ENCODE measurements at places on chromosomes 16 and 17. TPM values are rescaled to one million over a fixed set of nuclear protein-coding genes. Genes with fewer than 3 reads are reported as not detected.

The HOXB5 gene
- total RNA-seq, result 0.14 TPM

The ALOX15B gene
- total RNA-seq, result 50.2 TPM

The KAT8 gene
- total RNA-seq, result 30.6 TPM

The IL34 gene
- total RNA-seq, result 0.63 TPM

The KRT33A gene
- total RNA-seq, result not detected

The NFAT5 gene
- 11.8 TPM for total RNA-seq

The MFAP4 gene
- total RNA-seq, result not detected

The FOXN1 gene
- total RNA-seq, result 2.7 TPM

The CCL17 gene
- total RNA-seq, result not detected

The SOST gene
- total RNA-seq, result not detected

The ZG16 gene
- total RNA-seq, result not detected

The CALB2 gene
- not detected for total RNA-seq

The RHBDL1 gene
- 4.2 TPM for total RNA-seq

The TNK1 gene
- 13.0 TPM for total RNA-seq

The RND2 gene
- total RNA-seq, result 0.21 TPM

The ITGAD gene
- not detected for total RNA-seq

The KLHL10 gene
- total RNA-seq, result not detected

The HID1 gene
- total RNA-seq, result 9.2 TPM

The RAMP2 gene
- 0.49 TPM for total RNA-seq

The GPR139 gene
- not detected for total RNA-seq

The ACD gene
- total RNA-seq, result 38.0 TPM

The CHST4 gene
- total RNA-seq, result not detected

The C17orf50 gene
- not detected for total RNA-seq

The UNC13D gene
- total RNA-seq, result 10.1 TPM

The EVPLL gene
- total RNA-seq, result 1.9 TPM

The MAP2K3 gene
- total RNA-seq, result 34.6 TPM

The TBC1D3 gene
- not detected for total RNA-seq

The TMEM114 gene
- total RNA-seq, result not detected

Data from airway epithelial cell (primary cell).